Caco-2 (cell line): ENCODE measurements at places on chromosomes 11 and 22.

GRCh38 chr11:109264128-109264527, 157.9 kb upstream of the C11orf87 start:
- DNase-seq: no peak

DNA sequence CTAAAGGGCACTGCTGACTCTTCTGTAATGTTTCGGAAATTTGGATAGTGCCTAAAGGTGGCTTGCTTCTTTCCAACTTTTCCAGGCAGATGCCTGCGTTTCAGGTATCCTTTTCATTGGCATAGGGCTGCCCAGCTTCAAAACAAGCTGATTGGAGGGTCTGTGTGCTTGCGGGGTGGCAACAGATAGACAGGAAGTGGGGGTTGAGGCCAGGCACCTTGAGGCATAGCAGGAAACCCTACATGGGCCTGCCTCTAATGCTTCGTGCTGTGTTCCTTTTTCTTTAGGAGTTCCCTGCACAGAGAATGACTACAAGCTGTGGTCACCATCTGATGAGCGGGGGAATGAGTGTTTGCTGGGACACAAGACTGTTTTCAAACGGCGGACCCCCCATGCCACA, 92.2 kb upstream of the SORL1-AS1 start:
- no peak for DNase-seq

DNA sequence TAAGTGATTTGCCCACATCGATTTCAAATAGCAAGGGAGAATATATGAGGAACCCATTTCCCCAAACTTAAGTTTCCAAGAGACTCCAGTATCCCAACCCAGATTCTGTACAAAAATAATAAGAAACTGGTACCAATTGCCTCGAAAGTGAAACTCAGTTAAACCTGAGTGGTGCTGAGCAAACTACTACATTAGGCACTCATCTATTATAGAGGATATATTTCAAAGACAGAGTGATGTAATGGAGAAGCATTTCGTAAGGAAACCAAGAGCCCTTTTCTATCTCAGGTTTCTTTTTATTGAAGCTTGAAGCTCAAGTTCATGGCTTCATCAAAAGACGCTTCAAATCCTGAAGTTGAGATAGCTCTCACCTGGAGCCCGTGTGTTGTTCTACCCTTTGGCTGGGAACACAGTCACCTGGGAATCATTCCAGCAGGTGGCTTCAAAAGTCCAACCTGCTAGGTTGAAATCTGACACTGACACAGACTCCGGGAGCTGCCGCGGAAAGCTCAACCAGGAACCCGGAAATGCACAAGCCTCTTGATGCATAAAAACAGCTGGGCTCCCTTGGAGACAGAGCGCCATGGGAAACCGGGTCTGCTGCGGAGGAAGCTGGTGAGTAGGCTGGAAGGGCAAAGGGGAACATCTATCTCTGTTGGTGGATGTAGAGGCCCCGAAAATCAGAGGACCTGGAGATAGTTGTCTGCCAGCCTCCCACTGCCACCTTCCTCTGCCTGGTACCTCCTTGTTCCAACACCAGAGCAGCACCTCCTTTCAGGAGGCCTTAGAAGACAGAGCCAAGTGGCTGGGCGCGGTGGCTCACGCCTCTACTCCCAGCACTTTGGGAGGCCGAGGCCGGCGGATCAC, at the start of gene C11orf52:
TSS of gene C11orf52 (plus strand) at position 524 of the 867 bp plus-strand sequence. CDS start at position 584, 60 bp downstream.
- DNase-seq: peak; percentile 94

GRCh38 chr22:21443057-21443734, 24.0 kb upstream of the TMEM191C start:
- no peak for DNase-seq
